ENCODE measurements at places on chromosomes 13 and 19.

- no peak for DNase-seq
Measured at GRCh38 chr19:18967358-18968146, 26.5 kb upstream of the HOMER3 start.

- DNase-seq = peak; percentile 59
Measured at GRCh38 chr19:51681286-51681941, 11.7 kb upstream of the SPACA6 start.

DNA sequence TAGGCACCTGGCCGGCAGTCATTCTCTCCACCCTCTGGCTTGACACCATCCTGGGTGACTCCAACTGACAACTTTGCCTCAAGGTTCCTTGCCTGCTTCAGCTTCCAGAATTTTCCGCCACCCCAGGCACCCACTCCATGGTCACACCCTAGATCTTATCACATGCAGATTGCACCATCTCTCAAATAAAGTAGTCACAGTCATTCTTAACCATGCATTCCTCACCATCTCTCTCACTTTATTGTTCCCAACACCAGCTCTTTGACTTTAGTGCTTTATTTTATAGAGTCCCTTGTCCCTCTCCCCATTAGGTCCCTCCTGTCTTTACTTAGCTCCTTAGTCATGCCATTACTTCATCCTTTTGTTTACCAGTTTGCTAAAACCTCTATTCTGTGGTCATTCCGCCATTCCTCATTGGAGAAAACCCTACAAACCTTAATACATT, 351.7 kb downstream of the SPRY2 start:
- no peak for DNase-seq

DNA sequence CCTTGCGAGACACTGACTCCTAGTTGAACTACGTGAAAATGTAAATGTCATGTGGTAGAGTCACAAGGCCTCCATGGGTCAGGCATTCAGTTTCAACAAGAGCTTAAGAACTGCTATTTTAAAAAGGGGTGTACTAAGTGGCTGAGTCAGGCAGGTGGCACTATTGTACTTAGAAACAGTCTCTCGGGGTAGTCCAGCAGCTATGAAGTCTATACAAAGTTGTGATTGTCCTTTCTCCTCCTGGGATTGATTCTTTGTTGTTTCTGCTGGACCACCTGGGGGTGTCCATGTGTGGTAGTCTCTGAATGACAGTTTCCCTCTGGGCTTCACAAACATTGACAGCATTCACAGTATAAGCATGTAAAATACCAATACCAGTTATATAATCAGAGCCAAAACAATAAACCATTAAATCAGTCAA, 33.0 kb downstream of the UGGT2 start:
- DNase-seq = peak; percentile 80

DNA sequence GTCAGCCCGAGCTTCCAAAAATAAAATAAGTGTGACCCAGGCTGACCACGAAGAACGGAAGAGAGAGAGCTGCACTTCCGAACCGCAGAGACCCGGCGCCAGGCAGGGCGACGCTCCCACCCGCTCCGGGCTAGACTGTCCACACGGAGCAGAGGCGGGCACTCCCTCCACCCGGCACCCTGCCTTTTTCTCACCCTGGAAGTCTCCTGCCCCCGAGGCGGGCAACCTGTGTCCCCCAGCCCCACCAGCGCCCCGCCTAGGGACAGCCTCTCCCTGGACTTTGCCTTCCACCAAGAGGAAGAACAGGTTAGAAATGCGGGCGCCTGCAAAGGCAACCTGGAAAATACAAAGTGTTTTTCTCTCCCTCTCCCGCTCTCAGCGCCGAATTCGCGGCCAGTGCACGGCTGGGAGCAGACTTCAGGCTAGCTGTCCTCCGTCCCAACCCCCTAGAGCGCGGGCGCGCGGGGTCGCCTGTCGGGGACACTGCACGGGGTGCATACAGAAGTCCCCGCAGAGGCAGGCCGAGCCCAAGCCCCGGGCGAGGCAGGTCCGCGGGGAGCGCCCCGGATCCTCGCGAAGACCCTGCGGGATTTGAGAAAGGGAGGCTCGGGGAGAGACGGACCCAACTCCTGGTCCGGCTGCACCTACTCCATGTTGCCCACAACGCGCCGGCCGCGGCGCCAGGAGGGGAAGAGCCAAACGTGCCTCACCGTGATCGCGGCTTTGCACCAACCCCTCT, 845 bp downstream of the SPRY2 start:
- peak; percentile 74 for DNase-seq

DNA sequence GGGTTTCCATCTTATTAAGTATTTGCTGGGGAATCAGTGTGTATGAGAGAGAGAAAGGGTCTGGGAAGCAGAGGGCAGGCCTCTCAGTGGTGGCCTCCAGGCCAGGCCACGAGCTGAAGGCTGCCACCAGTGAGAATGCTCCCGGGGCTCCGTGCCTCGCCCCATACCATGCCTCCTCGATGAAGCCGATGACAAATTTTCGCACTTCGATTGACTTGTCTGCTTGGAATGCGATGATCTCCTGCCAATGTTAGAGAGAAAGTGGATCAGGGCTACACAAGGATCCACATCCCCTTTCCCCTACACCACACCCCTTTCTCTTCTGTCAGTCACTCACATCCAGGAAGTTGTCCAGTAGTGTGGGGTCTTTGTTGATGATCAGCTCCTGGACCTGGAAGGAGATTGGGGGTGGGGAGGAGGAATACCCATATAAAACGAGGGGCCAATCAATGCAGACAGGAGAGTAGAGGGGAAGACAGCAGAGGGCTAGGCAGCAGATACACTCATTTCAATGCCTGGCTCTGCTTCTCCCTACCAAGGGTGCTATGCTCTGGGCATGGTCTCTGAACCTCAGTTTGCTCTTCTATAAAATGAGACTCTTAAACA, 10.7 kb downstream of the SYMPK start:
- no peak for DNase-seq

DNA sequence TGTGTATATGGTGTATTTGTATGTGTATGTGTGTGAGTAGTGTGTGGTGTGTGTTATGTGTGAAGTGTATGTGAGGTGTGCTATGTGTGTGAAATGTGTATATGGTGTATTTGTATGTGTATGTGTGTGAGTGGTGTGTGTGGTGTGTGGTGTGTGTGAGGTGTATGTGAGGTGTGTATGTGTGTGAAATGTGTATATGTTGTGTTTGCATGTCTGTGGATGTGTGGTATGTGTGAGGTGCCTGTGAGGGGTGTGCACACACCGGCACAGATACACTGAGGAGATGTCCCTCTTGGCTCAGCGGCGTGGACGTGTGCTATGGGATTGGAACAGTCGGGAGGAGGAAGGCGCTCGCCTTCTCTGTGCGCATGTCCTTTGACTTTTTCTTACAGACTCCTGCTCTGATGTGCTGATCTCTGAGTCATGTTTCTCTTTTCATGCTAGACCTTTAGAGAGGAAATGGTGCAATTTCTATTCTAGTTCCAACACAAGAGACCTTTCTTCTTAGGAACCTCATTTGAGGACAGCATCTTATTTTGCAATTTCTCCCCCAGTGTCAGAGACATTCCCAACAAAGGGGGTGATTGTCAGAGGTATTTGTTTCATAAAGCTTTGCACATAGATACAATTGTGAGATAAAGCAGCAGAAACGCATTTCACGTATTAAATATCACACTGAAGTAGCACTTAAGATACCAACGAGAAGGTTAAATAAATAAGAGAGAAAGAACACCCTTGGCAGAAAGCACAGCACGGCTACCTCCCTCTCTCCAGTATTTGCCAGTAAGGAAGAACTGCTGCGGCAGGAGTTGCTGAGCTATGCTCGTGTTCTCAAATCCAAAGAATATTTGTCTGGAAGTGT, 11.3 kb upstream of the TNFRSF19 start:
- DNase-seq = peak; percentile 46

- DNase-seq = peak; percentile 76
Measured at GRCh38 chr13:111460548-111461444, 140.4 kb downstream of the TEX29 start.

GRCh38 chr19:40797963-40798682, 868 bp upstream of the EGLN2 start:
- DNase-seq = peak; percentile 78

GRCh38 chr19:31175564-31176348, 173.5 kb downstream of the TSHZ3 start:
- no peak for DNase-seq

DNA sequence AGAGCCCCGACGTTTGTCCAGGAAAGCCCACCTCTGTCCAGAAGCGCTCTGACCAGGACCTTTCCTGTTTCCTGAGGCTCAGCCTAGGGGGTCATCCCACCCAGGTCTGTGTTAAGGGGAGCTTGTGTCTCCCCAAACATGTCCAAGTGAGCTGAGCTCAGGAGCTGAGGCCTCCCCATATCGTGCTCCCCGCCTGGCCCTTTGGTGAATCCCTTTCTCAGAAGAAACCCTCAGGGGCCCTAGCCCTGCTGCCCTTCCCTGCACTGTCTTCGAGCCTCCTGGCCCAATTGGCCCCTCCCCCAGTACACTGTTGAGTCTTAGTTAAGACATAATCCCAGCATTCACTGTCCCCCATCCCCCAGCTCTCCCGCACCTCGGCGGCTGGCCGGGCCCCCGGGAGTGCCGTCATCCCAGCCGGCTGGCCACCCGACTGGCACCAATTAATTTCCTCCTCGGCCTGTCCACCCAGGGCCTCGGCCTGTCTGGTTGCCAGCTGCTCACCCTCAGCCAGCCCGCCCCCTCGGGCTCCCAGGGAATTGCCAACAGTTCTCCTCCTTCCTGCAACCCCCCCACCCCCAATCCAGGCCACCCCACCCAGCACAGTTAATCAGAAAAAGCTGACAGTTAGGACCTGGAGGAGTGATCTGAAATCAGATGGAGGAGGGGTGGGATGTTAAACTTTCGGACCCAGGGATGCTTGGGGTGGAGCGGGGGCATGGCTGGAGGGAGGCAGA, 13.6 kb downstream of the IER2 start:
- DNase-seq = peak; percentile 94

- DNase-seq = no peak
Measured at GRCh38 chr13:97515643-97516042, 81.7 kb downstream of the RAP2A start.

DNA sequence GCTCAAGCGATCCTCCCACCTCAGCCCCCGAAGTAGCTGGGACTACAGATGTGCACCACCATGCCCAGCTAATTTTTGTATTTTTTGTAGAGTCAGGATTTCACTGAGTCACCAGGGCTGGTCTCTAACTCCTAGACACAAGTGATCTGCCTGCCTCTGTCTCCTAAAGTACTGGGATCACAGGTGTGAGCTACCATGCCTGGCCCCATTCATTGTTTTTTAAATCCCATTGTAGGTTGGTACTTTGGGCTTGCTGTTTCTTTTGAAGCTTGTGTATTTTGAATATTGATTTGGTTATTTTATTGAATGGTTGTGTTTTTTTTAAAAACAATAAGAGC, 26.7 kb downstream of the ZMYM2 start:
- no peak for DNase-seq

DNA sequence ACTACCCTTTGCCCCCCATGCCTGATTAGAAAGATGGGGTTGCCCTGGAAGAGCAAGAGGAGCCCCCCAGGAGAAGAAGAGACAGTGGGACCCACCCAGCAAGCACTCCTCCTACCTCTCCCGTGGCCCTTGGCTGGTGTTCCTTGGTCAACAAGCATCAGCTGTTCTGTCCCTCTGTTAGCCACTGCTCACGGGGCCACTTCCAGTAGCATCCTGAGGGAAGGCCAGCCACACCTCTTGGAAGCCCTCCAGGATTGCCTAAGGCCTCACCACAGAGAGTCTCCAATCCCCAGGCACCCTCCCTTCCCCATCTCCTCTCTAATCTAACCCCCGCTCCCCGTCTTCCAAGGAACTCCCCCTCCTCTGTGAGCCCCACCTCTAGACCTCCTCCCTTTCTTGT, 15.1 kb upstream of the DPP9 start:
- DNase-seq = no peak

DNA sequence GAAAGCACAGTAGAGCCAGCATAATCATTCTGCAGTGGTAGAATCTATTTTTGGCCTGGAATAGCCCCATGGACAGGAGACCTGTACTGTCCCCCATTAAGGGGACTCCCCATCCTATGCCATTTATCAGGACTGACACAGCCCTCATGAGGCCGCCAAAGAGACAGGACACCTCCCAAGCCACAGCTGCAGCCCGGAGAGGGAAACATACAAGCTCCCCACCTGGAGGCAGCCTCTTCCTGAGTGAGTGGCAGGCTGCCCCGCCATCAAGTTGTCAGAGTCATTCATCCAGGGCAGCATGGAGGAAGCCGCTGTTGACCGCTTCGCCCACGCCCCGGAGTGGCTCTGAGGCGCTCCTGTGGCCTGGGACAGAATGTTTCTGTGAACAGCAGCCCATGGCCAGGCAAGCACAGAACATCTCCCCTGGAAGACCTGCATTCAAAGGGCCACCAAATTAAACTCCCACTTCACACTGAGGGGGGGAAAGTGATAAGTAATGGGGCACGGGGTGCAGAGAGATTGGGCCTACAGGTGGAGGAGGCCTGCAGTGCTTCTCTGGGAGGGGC, 111.3 kb downstream of the ZDHHC20 start:
- DNase-seq = no peak

DNA sequence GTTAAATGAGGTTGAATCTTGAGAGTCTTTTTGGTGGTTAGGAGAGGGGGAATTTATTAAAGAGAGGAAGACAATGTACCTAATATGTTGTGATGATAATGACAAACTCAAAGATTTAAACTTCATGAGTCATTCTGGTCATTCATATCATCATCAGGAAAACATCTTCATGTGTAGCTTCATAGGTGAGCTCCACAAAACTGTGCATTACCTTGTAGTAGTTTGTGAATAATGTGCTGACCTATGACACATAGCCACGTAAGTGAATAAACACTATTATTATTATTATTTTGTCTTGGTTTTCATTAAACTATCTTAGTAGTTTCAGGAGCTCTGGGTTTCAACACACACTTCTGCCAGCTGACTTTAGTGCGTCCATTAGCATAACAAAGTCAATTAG, 997 bp upstream of the GPC6 start:
- DNase-seq = no peak

- DNase-seq = no peak
Measured at GRCh38 chr19:35911790-35912189, 3.7 kb upstream of the TYROBP start.

DNA sequence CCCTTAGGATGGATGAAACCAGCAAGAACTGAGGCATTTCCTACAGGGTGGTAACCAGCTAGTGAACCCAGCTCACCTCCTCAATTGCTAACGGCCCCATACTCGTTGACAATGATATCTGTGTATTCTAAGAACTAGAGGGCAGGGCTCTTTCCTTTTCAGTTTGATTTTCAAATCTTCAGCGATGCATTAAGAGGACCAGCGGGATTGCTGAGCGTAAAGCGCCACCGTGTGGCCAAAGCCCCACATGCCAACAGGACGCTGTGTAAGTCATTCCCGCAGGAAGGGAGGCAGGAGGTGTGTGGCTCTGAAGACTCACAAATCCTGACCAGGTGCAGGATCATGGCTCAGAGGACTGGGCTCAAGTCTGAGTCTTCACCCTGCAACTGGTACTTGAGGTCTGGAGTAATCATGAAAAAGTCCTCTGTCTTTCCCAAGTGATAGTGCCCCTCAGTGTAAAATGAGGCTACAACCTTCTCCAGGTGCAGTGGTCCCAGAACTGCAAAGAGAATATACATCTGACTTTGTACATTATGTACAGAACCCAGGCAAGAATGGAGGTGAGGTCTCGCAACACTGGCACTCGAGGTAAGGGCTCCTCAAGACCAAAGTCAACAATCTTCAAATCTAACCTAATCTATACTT, 40.9 kb downstream of the C13orf42 start:
- DNase-seq = peak; percentile 95
